ENCODE measurements at places on chromosomes 3 and 15.

GRCh38 chr3:11154036-11154952 lies at the start of gene HRH1:
Gene HRH1, plus strand, starts transcription at chr3:11154493. Its CDS starts 104,545 bp downstream, at chr3:11259038.
- DNase-seq = no peak

DNA sequence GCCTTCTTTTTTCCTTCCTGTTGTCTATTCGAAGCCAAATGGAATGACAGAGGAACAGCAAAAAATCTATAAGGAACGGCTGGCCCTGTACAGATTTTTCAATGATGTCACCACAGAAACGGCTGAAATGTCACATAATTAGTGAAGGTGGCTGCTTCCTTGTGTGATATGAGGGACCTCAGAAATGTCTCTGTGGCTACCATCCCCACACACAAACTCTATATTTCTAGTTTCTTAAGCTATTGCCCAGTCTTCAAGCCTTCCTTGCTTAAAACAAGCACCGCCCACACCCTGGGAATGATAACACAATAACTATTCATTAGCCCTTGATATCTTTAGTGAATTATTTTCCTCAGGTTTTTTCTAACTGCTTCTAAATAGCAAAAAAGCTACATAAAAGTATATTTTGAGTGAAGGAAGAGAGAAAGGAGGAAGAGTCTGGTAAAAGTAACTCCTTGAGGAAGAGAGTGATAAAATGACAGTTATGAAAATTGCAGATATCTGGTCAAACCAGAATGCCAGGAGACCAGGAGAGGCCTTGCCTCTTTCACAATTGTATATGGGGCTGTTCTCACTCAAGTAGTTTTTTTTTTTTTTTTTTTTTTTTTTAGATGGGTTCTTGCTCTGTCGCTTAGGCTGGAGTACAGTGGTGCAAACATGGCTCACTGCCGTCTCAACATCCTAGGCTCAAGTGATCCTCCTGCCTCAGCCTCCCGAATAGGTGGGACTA lies 38.7 kb downstream of the FMN1 start:
- DNase-seq = no peak

- DNase-seq = no peak
These were observed 31.6 kb upstream of the NUDT16 start for GRCh38 chr3:131349946-131350347.

- no peak for DNase-seq
These were observed 4.5 kb upstream of the RPSA start for GRCh38 chr3:39401983-39402382.

GRCh38 chr3:17183951-17184550 lies 299.3 kb downstream of the PLCL2 start:
- peak; percentile 8 for DNase-seq

DNA sequence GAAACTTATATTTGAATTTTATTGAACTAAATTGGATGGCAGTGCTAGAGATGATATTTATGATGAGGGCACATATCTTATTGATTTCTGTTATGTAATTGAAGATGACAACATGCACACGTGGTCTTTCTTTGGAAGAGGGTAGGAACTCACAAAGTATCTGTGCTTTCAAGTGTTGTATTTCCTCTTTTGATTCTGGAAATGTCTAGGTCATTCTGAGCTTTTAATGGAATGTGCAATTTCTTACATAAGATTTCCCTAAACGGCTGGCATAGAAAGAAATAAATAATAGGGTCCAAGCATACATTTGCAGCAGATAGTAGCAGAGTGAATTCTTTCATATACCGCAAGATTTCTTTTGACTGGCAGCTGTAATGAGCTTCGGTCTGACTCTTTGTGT lies 10.1 kb upstream of the GPR171 start:
- DNase-seq = no peak

DNA sequence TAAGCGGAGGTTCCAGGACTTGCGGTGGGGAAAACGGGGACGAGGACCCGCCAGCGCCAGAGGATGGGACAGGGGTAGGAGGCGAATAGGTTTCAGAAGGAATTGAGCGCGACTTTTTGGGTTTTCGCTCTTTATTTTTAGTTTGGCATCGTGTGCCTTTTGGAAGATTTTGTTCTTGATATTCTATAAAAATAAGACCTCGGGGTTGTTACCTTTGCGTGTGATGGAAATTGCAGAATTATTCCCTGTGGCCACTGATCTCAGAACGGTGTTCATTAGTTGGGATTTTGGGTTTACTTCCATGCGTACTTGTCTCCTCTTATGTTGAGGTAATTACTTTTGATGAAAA lies 453 bp upstream of the CCDC14 start:
- DNase-seq = no peak

- DNase-seq = no peak
These were observed 186.5 kb upstream of the PEX5L start for GRCh38 chr3:180223268-180223667.

DNA sequence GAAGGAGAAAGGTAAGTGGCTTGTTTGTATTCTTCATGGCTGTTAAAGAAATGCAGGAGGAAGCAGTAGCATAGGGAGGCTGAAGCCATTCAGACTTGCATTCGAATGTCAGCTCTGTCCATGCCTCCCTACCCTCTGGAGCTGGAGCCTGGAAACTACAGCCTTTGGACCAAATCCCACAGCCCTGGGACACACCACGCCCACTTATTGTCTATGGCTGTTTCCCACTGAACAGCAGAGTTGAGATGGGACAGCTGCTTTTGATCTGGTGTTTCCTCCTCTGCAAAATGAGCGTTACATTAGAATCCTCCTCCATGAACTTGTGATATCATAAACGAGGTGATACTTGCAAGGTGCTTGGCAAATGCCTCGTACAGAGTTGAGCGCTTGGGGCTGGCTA lies 3.6 kb downstream of the FAM107A start:
- no peak for DNase-seq

- DNase-seq = no peak
These were observed 31.8 kb upstream of the CRTC3 start for GRCh38 chr15:90497912-90498311.

- DNase-seq = no peak
These were observed 8.0 kb upstream of the P4HTM start for GRCh38 chr3:48982016-48982415.

DNA sequence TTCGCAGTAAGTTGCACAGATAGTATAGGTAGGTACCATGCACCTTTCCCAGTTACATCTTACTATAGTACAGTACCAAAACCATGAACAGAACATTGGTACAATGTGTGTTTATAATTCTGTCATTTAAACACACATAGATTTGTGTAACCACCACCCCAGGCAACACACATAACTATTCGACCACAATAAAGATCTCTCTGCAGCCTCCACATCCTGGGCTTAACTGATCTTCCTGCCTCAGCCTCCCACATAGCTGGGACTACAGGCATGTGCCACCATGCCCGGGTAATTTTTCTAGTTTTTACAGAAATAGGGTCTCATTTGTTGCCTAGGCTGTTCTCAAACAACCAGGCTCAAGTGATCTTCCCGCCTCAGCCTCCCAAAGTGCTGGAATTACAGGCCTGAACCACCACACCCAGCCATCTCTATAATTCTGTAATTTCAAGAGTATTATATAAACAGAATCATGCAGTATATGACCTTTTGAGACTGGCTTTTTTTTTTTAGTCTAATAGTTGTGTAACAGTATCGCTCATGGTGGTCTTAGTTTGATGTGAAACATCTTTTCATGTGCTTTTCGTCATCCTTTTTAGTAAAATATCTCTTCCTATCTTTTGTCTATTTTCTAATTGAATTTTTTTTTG lies 13.3 kb upstream of the TMF1 start:
- DNase-seq = no peak

- no peak for DNase-seq
These were observed 170.4 kb upstream of the IQSEC1 start for GRCh38 chr3:13243586-13243985.

DNA sequence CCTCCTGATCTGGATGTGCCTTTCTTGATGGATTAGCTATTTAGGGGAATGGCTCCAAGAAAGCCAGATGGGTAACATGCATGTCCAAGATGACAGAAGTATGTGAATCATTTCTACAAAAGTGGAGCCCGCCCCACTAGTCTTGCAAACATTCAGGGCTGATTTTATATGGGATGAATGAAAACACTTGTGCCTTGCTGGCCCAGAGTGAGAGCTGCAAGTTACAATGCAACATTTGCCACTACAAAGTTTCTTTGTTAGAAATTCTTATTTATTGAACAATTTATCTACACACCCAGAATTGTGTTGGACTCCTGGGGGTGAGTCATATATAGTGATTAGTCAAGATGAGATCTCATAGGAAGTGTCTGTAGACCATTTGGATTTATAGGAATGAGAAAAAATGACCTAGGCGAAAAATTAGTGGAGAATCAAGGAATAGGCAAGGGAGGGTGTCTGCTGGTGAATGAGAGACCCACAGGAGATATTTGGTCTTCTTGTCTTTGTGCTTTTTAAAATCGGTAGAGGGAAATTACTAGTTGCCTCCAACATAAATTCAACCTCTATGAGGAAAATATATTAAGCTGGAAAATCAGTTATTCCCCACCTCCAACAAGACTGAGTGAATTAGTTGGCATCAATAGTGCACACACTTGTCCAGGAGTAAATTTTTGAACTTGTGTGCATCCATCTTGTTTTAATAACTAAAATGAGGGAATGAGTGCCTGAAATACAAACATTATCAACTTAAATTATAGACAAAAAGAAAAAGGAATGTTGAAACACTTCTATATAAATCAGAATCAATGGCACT lies 53.5 kb upstream of the DCBLD2 start:
- no peak for DNase-seq

DNA sequence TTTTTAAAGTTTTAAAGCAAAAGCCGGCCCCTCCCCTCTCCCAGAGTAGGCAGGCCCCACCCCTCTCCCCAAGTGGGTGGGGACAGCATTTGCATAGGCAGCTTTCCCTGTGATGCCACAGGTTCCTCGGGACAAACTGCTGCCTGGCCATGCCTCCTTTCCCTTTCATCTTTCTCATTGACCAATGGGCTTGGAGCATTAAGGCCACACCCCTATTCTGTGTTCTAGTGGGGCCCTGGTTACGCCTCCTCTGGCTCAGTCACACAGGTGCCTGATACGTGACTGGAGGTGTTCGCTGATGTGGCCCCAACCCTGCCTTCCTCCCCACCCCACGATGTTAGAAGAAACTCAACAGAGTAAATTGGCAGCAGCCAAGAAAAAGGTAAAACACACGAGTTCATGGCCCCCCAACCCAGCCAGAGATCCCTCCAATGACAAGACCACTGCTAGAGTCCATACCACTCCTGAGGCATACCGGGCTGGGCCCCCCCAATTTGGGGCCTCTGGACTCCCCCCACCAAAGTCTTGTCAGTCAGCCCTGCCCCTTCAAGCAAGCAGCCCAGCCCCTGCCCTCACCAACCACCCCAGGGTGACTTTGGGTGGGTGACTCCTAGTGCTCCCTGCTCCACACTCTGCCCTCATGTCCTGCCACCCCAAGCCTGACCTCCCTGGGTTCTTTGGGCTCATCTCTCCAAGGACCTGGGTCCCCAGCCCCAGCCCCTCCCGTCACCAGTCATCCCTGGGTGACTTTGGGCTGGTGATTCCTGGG lies 62.8 kb upstream of the CSPG4 start:
- DNase-seq = no peak

DNA sequence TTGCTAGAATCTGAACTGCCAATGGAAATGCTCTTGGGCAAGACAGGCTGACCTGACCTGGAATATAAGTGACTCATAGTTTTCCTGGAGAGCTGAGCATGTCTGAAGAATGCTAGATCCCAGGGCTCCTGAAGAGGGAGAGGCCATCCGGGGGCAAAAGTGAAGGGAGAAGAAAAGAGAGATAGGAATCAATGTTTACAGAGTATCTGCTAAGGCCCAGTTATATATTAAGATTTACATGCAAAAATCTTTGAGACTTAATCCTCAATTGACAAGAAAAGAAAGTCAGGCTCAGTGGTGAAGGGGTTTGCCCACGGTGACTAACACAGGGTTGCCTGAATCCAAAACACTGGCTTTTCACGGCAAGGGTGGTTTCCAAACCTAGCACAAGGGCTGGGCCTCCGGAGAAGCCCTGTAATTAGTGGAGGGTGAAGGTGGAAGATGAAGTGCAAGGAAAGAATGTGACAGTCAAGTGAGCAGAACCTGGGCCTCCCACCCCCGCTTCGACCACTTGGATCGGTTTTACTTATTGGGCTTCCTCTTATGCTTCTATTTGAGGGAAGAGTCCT lies 91.7 kb upstream of the FGF12 start:
- no peak for DNase-seq

- DNase-seq = no peak
These were observed 366.0 kb downstream of the AGBL1 start for GRCh38 chr15:86445579-86446252.

DNA sequence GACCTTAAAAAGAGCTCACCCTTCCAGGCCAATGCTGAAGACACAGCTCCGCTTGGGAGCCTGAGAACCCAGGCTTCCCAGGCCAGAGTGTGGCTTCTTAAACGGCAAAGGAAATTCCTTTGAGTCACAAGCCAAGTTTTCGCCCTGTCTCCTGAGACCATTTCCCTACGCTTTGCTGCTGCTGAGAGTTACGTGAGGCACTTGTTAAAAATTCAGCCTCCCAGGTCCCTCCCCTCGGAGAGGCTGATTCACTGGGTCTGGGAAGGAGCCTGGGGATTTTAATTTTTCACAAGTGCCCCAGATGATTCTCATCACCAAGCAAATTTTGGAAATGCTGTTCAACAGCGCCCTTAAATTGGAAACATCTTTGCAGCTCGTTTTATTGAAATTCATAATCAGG lies 25.5 kb downstream of the RLBP1 start:
- DNase-seq = no peak

DNA sequence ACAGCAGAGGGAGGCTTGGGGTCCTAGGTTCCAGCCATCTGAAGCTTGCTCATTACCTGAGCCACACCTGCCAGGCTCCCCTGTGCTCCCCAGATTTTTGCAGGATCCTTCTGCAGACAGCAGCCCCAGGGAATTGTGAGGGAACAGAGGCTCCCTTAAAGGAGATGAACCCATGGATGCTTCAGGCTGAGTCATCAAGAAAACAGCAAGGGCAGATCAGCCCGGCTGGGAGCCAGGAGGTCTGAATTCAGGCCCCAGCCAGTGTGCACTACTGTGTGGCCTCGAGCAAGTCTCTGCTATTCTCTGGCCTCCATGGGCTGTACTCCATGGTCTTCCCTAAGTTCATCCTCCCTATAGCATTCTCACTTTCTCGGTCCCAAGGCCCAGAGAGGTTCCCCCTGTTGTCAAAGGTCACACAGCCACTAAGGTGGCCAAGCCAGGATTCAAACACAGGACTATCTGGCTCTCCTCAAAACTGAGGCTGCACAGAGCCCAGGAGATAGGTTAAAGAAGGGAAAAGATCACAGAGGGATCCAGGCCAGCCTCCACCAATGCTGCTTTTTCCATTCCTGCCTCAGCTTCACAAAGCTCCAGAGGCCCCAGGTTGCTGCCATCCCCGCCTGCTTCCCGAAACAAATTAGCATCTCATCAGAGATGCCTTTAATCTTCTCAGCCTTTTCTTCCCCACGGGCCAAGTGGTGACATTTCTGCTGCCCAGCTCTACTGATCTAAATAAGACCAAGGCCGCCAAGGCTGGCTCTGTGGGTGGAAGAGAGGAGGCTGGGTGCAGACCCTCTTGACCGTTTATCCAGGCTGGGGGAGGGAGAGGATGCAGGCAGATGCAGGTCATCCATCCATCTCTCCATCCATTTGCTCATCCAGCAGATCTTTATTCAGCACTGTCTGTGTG lies 21.2 kb upstream of the GRIP2 start:
- DNase-seq = no peak

All from NK-92 treated with Interleukin-12 subunit alpha and Interleukin-12 subunit beta, amount 100 ng/mL, for 24 hours (cell line).